ENCODE measurements at places on chromosomes 3 and 15.

DNA sequence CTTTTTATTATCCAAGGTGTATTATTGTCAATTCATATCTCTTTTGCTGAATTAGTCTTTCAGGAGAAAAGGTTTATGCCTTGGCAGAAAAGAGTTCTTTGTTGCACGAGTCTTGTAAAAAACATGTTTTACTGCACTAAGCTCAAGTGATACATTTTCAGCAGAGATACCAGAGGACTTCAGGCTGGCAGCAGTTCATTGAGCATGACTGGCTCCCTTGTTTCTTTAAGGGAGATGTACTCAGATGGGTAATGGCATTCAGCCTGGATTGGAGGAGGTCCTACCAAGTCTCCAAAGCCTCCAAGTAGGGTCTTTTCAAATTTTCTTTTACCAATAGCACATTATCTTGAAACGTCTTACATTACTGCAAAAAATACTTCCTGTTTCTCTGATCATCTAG lies 400.1 kb downstream of the NSUN3 start:
- no peak for DNase-seq

- no peak for DNase-seq
Measured at GRCh38 chr3:143584474-143584873, 263.8 kb downstream of the SLC9A9 start.

DNA sequence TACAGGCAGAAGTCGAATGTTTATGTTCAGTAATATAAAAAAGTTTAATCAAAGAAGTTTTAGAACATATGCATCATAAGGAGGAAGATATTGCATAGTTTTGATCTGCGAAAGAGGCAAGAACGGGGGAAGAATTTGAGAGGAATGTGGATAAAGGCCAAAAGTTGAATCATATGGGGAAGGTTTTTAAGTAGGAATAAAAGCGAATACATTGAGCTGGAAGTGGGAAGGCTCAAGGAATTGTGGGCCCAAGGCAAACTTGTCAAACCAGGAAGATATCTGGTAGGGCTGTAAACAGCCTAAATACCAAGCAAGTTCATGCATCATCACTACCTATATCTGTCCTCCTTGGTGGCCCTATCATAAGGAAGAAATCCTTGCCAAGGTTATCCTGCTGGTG lies 186.9 kb downstream of the MAGI1 start:
- DNase-seq, result no peak

- DNase-seq, result no peak
Measured at GRCh38 chr15:26051761-26052675, 188.9 kb upstream of the ATP10A start.

GRCh38 chr3:95899911-95900310 lies 914.5 kb upstream of the EPHA6 start:
- DNase-seq, result no peak

DNA sequence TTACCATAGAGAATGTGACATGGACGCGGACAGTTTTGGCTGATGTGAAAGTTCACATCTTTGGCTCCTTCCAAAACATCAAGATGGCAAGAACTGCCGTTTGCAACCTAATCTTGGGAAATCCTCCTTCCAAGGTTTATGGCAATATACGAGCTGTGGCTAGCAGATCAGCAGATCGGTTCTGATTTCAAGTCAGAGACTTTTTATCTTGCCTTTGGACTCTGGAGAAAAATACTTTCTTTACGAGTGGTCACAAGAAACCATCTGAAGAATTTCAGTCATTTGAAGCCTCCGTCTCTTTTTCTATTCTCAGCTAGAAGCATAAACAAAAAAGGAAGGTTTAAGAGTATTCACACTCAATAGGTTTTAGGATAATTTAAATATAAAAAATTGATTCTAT lies 153.5 kb upstream of the MEIS2 start:
- no peak for DNase-seq

DNA sequence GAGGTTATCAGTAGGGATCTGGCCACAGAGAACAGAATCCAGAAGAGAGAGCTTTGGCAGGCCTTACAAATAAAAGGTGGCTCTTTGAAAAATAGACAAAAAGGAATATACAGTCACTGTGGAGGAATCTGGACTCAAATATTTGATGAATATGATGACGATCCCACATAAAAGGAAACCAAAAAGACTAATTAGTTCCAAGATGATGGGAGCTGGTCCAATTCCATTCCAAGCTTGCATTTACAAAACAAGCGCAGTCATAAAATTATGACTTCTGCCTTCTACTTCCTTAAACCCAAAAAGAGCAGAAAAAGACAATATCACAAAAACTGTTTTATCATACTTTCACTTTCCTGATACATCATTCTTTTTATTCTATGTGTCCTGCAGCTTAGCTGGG lies 285.8 kb downstream of the DIPK2A start:
- DNase-seq, result no peak

GRCh38 chr15:79027532-79028410 lies 62.8 kb downstream of the RASGRF1 start:
- DNase-seq, result no peak

All from Jurkat, Clone E6-1 (cell line).